HS-27A (cell line): ENCODE measurements at places on chromosomes 2 and 18.

DNA sequence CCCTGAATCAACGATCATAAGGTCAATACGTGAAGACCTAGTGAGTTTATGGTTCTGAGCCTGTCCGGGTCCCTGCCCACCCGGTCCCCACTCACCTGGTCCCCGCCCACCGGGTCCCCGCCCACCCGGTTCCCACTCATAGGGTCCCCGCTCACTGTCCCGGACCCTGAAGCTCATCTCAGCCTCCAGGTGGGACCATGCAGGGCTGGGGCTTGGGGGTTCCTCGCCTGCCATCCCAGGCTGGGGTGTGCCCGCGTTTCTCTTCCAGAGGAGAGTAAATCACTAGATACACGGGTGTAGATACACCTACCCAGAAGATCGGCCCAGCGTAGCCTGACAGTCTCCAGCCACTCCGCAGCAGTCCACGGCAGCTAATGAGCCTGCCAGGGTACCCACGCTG, 131.5 kb downstream of the MBP start:
- no peak for DNase-seq

- DNase-seq: no peak
Observed at GRCh38 chr2:50879457-50879856, 152.5 kb downstream of the NRXN1 start.

DNA sequence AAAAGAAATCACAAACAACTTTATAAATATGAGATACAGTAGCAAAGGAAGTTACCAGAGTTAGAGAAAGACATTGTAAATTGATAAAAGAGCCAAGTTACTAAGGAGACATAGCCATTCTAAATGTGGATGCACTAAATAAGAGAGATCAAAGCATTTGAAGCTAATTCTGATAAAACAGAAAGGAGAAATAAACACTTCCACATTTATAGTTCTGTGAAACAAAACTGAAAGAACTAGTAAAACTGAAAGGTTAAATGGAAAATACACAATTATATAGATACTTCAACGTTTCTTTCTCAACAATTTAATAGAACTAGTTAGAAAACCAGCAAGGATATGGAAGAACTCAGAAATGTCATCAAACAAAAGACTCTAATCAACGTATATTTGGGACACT, 309.0 kb upstream of the CDH2 start:
- DNase-seq: no peak

GRCh38 chr2:237647176-237648015, 20.0 kb downstream of the LRRFIP1 start:
- DNase-seq: no peak

- DNase-seq: peak; percentile 71
Observed at GRCh38 chr2:127674241-127675209, 805 bp downstream of the LIMS2 start.

- DNase-seq: no peak
Observed at GRCh38 chr2:193187816-193188215, 993.1 kb upstream of the TMEFF2 start.

DNA sequence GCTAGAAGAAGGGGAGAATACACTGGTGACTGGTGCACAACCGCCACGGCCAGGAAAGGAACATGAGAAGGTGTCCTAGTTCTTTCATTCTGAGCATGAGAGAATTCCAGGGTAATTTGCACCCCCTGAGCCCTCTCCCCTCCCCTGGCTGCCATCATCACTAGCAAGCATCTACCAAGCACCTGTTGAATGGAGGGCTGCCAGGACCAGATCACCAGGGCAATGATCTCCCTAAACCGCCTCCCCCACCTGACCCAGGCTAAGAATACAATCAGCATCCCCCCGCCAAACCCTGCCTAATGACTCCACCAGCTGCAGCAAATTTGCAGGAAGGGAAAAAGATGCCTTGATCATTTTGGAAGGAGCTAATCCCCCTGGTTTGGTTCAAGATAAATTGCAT, 100.2 kb downstream of the STPG4 start:
- no peak for DNase-seq

DNA sequence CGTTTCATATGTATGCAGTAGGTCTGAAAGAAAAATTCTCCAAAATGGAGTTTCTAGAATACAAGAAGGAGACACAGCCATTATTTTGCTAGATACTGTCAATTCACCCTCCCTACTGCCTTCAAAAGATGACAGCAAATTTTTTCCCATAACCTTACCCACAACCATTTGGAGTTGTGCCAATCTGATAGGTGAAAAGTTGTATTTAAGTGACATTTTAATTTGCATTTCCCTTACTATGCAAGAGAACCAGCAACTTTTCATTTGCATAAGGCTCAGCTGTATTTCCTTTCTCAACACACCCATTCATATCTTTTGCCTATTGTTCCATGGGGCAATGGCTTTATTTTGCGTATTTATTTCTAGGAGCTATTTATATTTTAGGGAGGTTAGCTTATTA, 31.4 kb upstream of the IL18RAP start:
- DNase-seq: no peak

DNA sequence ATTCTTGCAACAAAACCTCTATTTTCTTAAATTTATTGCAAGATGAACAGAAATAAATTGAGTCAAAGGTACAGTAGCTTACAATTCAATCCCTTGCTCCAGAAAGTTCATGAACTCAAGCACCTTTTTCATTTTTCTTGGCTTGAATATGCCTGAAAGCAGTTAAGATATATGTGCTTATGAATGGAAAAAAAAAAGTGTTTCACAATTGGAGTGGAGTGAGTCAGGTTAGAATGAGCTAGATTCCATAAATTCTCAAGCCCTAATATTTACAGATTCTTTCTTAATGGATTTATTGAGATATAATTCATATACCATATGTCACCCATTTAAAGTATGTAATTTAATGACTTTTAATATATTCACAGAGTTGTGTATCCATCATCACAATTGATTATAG, 39.6 kb upstream of the NEMP2 start:
- DNase-seq: no peak

GRCh38 chr2:105877945-105878344, 133.2 kb downstream of the NCK2 start:
- no peak for DNase-seq
